ENCODE measurements at places on chromosomes 2 and 18. TPM values are rescaled to one million over a fixed set of nuclear protein-coding genes. Genes with fewer than 3 reads are reported as not detected.

DNA sequence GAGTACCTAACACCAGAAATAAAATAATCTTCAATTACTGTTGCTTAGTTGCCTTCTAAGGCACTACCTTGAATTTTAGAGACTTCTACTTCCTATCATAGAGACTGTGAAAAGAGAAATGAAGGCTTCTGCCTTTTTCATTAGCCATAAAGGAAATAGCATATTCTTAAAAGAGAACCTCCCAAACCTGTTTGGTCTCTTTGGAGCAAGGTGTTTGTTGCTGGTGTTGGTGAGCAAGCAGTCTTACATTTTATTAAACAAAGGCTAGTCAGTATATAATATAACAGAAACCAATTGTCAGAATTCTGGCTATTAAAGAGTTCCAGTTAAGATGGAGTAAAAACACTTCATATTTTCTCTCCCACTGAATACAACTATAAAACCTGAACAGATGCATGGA lies 116.4 kb downstream of the TAF4B start:
- no peak for DNase-seq

GRCh38 chr2:225488743-225489142 lies 89.2 kb downstream of the NYAP2 start:
- no peak for DNase-seq

DNA sequence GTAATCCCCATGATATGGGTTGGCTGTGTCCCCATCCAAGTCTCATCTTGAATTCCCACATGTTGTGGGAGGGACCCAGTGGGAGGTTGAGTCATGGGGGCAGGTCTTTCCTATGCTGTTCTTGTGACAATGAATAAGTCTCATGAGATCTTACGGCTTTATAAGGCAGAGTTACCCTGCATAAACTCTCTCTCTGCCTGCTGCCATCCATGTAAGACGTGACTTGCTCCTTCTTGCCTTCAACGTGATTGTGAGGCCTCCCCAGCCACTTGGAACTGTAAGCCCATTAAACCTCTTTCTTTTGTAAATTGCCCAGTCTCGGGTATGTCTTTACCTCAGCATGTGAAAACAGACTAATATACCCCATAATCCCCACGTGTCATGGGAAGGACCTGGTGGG lies 61.9 kb upstream of the LDAH start:
- DNase-seq, result no peak

CNTNAP5 gene
- not detected for total RNA-seq

DNA sequence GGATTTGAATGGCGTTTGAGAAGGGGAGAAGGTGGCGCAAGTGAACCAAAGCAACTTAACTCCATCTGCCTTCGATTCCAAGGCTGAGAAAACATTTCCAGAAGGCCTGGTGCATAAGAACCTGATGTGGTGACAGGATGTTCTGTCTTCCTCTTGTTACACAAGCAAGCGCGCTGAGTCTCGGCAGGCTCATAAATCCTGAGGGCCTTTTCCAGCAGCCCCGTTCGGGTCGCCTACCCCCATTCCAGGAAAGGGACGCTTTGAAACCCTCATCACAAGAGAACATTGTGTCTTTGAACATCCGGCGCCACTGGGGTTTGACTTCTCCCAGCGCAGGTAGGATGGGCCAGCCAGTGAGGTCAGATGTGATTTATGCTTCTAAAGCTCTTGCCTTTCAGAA lies 403.5 kb downstream of the SETBP1 start:
- DNase-seq, result no peak

DNA sequence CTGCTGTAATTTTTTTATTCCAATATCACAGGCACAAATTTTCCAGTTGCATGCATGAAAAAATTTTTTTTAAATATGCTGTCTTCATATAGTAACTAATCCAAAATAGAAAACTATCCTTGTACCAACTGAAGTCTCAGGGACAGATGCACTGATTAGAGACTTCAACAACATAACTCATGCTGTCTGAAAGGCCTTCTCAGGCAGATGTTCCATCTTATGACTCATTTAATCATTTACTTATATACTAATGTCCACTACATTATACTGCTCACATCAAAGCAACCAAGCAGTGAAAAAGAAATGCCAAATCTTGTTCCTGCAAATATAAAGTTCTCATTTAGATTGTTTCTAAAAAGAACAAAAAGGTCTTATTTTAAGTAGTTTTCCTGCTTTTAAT lies 53.1 kb downstream of the OLA1 start:
- no peak for DNase-seq
